ENCODE measurements at places on chromosomes 16 and 17.
A peak's percentile ranks its signal among the peaks of the same experiment; 100 is the strongest.

- no peak for DNase-seq
Observed at GRCh38 chr17:78318843-78319242, 41.0 kb downstream of the SOCS3 start.

DNA sequence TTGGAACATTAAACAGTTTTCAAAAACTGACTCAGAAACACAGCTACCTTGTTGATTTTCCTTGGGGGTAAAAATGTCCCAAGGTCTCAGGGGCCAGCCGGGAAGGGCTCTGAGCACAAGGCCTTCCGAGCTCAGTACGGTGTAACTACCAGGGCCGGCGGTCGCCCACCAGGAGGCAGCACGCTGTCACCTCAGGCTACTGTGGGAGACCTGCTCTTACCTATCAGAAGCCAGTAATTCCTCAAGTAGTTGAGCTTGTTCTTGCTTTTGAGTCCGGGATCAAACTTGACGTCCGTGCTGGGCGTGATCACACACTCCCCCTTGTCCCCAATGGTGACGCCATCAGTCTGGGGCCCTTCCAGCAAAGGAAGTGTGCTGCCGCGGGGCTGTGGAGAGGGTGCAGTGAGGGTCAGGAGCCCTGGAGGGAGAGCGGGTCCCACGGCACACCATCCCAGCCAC is 43.4 kb upstream of the ICAM2 start:
- peak; percentile 18 for DNase-seq

DNA sequence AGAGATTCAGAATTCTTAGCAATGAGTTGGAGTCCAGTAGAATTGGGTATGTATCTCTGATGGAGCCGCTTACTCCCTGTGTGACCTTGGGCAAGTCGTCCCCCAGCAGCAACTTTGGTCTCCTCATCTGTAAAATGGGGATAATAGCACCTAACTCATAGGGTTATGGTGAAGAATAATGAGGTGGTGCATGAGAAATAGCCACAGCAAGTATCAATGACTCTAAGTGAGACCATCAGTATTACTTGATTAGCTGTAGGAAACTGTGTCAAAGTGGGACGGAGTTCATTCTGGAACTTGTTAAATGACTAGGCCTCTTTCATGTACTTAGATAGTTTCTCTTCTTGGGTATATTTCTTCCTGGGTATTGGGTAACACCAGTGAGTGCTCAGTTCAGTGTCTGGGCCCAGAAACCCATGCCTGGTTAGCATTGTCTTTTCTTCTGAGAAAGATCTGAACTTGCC is 6.4 kb downstream of the PRKCB start:
- DNase-seq, result no peak

DNA sequence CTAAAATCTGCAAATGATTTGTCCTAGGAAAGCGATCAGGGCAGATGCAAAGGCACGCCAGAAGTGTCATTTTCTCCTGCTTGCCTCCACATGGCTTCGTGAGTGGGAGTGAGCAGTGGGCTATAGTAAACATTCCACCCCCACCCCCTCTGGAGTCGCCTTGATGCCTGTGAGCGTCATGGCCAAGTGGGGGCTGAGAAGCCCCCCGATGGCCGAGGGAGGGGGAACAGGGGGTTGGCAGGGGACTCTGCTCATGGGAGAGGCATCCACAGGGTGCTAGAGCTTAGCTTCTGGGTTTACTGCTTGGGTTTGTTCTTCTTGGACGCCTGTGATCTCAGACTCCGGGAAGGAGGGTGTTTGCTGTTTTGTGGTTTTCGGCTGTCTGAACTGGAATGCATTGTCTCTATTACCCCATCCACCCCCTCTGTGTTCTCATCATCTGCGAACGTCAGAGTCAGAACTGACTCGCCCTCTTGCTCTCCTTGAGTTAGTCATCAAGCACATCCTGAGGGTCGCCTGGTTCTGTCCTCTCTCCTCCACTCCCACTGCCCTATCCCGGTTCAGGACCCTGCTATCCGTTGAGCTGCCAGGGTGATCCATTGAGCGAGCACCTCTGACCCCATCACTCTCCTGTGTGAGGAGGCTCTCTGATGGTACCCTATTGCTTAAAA is 15.4 kb downstream of the TNS4 start:
- DNase-seq, result no peak

DNA sequence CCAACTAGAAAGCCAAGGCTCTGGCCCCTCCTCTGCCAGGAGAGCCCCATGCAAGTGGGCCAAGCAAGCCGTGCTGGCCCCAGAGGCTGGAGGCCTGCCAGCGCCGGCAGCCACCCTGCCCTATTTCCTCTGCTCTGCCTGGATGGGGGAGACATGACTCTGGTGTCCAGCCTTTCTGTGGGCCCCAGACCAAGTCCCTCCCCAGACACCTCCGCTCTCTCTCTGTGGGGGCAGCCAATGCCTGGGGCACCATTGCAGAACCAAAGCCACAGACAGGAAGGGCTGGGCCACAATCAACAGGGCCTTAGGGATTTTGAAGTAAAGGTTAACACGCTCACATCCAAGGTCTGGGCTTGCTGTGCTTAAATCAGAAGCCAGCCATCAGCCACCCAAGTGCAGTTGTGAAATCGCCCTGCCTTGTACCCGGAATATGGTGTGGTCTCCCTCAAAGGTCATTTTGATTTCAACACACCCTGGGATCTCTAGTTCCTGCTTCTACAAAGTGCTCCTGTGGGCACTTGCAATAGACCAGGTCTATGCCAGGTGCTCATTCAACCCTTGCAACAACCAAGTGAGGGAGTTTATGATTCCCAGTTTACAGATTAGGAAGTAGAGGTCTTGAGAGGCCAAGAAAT is 63.5 kb upstream of the TEX2 start:
- DNase-seq, result no peak

GRCh38 chr16:86740906-86741799 is 162.8 kb downstream of the FOXL1 start:
- DNase-seq, result no peak

DNA sequence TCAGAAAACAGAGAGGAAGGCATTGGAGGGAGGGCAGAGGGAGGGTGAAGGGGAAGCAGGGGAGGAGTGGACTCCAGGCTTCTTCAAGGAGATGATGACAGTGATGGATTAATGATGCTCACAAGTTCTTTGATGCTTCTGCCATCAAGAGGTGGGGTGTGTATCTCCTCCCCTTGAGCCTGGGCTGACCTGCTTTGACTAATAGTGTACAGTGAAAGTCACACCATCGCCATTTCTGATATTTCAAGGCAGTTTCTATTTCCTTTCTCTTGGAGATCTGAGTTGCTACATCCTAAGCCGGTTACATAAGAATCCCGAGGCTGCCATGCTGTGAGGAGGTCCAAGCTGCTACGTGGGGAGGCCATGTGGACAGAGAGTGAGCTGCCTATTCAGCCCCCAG is 312.5 kb downstream of the MAF start:
- no peak for DNase-seq

DNA sequence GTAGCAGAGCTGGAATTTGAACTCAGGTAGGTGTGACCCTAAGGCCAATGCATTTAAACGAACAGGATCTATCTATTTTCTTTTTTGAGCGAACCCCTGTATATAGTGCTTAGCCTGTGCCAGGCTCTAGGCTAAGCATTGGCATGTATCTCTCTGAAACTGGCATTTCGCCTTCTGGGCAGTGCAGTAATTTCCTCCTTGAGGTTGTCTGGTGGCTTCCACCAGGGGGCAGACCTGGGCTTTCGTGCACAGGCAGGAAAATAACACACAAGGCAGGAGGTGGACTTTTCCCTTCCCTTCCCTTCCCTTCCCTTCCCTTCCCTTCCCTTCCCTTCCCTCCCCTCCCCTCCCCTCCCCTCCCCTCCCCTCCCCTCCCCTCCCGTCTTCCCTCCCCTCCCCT is 34.4 kb upstream of the PRKCB start:
- DNase-seq, result peak; percentile 54

DNA sequence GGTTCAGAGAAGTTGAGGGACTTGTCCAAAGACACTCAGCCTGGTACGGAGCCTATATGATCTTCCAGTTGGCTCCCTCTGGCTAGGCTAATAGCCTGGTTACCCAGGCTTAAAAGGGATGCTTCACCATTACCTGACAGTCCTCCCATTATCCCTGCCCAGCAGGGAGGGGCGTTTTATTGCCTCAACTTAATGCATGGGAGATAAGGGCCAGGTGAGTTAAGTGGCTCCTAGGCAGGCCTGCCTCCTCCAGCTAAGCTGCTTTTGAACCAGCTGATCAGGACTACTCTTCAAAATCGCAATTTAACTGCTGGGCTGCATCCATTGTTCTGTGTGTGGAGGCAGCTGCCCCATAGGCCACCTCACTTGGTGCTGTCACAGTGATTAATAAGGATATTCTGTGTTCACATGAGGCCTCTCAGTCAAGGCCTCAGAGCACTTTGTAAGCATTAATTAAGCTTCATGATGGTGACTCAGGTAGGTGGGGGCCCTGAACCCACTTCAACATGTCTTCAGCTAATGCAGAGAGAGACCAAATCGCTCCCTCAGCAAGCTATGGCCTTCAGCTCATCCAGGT is 27.9 kb downstream of the SMPD3 start:
- peak; percentile 94 for DNase-seq

- DNase-seq, result no peak
Observed at GRCh38 chr17:2563061-2563460, 30.4 kb upstream of the PAFAH1B1 start.

DNA sequence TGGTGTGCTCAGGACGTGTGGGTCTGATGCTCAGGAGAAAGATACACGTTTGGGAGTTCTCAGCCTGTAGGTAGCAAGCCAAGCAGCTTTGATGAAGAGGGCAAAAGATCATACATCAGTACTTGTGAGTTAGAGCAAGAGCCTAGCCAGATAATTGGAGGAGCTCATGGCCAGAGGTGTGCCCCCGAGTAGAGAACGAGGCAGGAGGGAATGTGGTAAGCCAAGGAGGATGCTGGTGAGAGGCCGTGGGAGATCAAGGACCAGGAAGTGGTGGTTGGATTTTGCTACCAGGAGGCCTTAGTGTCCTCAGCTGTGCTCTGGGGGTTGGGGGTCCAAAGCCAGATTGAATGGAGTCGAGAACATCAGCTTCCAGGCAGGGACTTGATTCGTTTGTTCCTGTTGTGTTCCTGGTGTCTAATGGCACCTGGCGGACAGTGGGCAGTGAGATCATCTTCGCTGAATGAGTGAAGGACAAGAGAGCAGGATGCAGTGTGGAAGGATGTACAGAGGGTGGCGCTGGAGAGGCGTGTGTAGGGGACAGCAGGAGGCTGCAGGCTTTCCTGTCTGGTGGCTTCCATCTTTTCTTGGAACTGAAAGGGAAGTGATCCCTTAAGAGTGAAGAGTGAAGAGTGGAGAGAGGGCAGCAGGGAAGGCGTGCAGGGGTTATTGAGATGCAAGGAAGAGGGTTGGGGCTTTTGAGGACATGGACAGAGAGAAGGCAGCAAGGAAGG is 11.6 kb downstream of the FBXL19 start:
- no peak for DNase-seq

DNA sequence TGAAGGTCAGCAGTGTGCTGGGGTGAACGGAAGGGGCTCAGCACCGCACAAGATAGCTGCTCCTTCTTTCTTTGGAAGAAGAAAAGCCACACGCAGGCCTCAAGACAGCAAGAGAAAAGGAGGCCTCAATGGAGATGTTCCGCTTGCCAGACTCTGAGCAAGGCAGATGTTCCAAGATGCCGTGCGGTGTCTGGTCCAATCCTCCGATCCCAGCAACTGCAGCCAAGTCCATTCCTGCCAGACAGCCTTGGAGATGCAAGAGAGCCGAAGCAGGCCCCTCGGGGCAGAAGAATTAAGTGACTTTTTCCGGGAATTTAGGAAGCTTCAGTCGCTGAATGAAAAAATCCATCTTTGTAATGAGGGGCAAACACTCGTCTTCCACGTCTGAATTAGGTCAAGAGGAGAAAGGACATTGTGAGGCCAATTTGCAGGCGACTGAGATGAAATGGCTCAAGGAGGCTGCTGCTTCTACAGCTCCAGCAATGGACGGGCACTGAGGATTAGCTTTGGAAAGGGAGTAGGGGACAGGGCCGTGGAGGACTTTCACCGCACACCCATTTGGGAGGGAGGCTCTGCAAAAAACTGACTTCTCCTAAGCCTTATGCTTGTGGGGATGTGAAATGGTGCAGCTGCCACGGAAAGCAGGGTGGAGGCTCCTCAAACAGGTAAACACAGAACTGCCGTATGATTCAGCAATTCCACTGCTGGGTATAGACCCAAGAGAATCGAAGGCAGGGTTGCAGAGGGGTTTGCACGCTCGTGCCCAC is 44.7 kb downstream of the RPH3AL start:
- no peak for DNase-seq

GRCh38 chr16:68091380-68092261 is 6.5 kb downstream of the NFATC3 start:
- DNase-seq, result peak; percentile 89

DNA sequence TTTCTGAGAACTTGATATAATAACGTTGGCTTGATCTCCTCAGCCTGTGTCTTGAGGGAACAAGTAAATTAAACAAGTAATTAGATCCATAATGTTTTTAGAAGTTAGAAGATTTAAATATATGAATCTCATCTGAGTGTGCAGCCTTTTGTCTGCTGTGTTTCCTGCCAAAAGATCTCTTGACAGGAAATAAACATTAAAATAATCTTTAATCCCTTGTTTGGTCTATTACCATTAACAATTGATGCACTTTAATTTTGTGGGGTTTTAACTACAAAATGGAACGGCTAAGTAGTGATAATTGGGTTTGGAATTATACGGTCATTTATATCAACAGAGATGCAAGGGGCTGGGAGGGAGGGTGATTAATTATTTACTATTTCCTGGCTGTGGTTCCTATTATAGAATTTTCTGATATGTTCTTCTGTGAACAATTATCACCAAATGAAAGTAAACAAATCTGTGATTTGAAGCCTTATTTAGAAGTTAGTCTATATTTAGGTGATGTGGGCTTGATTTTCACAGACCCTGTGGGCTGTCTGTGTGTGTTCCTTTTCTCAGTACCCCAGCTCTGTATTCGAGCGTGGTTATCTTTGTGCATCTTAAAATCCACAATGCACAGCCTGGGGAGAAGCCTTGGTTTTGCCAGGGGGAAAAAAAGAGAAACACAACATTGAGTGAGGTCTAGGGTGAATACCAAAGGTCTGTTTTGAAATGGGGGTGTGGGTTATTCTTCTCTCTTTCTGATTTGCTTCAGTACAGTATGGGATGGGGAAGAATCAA is 556.1 kb downstream of the WWOX start:
- DNase-seq, result no peak

DNA sequence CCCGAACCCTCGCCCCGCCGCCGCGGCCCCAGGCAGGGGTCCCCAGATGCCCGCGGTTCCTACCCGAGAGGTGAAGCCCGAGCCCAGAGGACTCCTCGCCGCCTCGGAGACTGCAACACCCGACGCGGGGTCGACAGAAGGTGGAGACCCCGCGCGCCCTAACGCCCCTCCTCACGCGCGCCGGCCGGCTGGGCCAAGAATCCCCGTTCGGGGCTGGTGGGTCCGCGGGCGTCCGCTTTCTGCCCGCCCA is 515 bp downstream of the SUMO2 start:
- no peak for DNase-seq

- no peak for DNase-seq
Observed at GRCh38 chr16:64870859-64871258, 251.0 kb downstream of the CDH11 start.

GRCh38 chr17:6712058-6712853 is 913 bp downstream of the SLC13A5 start:
- DNase-seq, result no peak

GRCh38 chr17:43823350-43824084 is 9.4 kb downstream of the MPP3 start:
- no peak for DNase-seq
